ENCODE measurements at places on chromosomes 11 and 22. TPM values are rescaled to one million over a fixed set of nuclear protein-coding genes. Genes with fewer than 3 reads are reported as not detected.
A peak's percentile ranks its signal among the peaks of the same experiment; 100 is the strongest.

GRCh38 chr11:134670961-134671370, 258.9 kb upstream of the B3GAT1 start:
- H3K27me3 ChIP-seq = peaks cover 50% of the 10 kb centered on the region
- H3K4me3 ChIP-seq = no peak overlapping the region
- no peaks in the 10 kb centered on the region for H3K36me3 ChIP-seq
- H3K27ac ChIP-seq = no peak overlapping the region
- no peak for DNase-seq
- H3K4me1 ChIP-seq = no peaks in the 10 kb centered on the region

- no peak for DNase-seq
- H3K27me3 ChIP-seq = peaks cover 13% of the 10 kb centered on the region
- no peak overlapping the region for H3K4me3 ChIP-seq
These were observed 13.3 kb upstream of the CEP295 start for GRCh38 chr11:93648158-93648557.

DNA sequence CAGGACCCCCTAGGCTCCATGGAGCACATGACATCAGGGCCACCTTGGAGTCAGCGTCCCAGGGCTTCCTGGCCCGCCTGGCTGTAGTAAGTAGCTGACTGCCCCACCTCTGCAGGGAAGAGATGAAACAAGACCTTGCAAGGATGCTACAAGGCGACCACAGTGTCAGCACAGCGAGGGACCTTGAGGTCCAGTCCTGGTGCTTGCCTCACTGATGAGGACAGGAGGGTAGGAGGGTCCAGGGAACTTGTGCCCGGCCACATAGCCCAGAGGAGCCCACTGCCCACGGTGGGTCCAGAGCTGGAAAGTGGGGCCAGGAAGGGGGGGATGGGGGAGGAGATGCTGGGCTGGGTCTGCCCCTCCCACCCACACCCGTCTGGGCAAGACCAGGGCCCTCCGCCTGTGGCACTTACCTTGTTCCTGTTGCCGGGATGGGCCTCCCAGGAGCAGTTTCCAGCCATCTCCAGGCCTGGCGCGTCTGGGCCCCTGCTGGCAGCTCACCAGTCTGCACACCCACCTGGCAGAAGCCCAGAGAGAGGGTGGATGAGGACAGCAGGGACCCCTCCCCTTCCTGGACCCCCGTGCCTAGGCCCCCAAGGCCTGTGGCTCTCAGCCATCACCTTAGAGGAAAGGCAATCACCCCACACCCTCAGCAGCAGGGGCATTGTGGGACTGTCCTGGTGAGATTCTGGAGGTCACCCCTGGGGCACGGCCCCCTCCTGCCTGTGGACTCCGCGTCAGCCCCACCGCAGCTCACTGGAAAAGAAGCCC, 3.4 kb downstream of the MRGPRF start:
- no peaks in the 10 kb centered on the region for H3K36me3 ChIP-seq
- no peaks in the 10 kb centered on the region for H3K27me3 ChIP-seq
- peak overlapping the region; percentile 34 for H3K27ac ChIP-seq
- H3K4me1 ChIP-seq = peaks cover 43% of the 10 kb centered on the region

- no peaks in the 10 kb centered on the region for H3K36me3 ChIP-seq
- no peaks in the 10 kb centered on the region for H3K4me1 ChIP-seq
- no peak overlapping the region for H3K27ac ChIP-seq
- no peak overlapping the region for H3K4me3 ChIP-seq
These were observed 290.8 kb upstream of the B3GAT1 start for GRCh38 chr11:134702827-134703226.

DNA sequence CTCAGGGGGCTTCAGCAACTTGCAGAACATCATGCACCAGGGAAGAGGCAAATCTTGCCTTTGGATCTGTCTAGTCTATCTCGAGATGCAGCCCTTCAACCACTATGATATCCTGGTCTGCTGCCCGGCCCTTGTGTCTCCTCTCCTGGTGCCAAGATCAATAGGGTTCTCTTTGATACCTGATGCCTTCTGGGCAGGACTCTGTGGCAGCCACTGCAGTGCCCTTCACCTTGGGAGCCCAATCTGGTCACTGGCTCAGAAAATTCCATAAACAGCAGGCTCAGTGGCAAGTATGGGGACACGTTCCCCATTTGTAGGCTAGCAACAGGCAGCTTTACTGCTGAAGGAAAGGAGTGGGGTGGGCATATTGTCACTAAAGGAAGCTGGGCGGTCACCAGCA, 23.4 kb downstream of the SYN3 start:
- H3K36me3 ChIP-seq = no peaks in the 10 kb centered on the region
- no peak overlapping the region for H3K4me3 ChIP-seq
- no peaks in the 10 kb centered on the region for H3K27me3 ChIP-seq
- no peak overlapping the region for H3K27ac ChIP-seq
- DNase-seq = no peak
- no peaks in the 10 kb centered on the region for H3K4me1 ChIP-seq

- no peak for DNase-seq
- no peak overlapping the region for H3K27ac ChIP-seq
- H3K4me1 ChIP-seq = no peaks in the 10 kb centered on the region
- H3K36me3 ChIP-seq = no peaks in the 10 kb centered on the region
- H3K27me3 ChIP-seq = 0 out of 2 replicates have a peak, but pooled peaks cover 2% of the 10 kb centered on the region
- no peak overlapping the region for H3K4me3 ChIP-seq
These were observed 40.2 kb downstream of the HTR3A start for GRCh38 chr11:114015117-114015516.

DNA sequence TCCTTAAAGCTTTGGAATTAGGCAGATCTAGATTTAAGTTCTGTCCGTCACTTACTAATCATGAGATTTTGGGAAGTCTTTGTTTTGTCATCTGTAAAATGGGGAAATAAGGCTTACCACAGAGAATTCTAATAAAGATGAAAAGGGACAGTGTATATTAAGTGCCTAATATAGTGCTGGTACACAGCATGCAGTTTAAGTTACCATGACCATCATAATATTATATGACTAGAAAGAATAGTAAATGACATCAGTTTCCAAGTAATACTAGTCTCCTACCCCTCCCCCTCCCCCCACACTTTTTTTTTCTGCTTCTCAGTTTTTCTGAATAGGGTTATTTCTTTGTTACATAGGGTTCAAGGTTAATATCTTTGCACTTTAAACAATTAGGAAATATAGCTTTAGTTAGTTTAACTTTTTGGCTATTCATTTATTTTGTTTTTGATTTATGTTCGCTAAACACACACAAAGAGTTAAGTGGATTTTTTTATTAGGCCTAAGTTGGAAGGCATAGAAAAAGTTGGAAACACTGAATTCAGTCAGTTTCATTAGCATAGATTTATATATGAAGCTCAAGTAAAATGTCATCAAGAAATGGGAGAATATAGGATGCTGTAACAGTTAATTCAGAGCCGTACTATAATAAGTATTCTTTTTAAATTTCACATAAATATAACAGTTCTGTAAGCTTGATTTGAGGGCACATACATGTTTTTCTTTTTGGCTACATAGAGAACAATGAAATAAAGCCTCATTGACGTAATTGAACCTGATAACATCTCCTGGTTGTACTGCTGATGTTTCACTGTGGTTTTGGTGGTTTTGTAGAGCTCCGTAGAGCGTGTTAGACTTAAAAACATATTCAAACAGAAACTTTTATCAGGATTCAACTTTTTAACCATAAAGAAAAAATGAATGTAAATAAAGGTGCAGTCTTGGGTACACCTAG, 121.2 kb downstream of the PDE3B start:
- no peaks in the 10 kb centered on the region for H3K27me3 ChIP-seq
- no peak overlapping the region for H3K4me3 ChIP-seq
- DNase-seq = no peak
- H3K4me1 ChIP-seq = no peaks in the 10 kb centered on the region
- no peaks in the 10 kb centered on the region for H3K36me3 ChIP-seq

DNA sequence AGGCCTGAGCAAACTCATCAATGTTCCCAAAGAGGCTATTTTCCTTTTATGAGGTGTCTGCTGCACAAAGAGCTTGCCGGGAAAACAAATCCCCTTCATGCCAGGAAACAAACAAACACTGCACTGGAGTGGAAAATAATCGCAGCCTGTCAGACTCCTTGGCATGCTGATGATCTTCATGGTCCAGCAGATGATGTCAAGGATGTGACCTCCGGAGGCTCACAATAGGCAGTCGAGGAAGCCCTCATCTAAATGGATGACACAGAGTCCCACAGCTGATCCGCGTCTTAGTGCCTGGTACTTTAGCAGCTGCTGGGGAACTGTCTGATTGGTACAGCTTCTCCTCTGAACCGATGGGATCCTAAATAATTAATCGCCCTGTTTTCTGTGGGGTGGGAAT, 187.6 kb downstream of the TENM4 start:
- H3K4me3 ChIP-seq = no peak overlapping the region
- H3K4me1 ChIP-seq = no peaks in the 10 kb centered on the region
- H3K27ac ChIP-seq = no peak overlapping the region
- no peak for DNase-seq
- no peaks in the 10 kb centered on the region for H3K36me3 ChIP-seq

GRCh38 chr11:76205252-76206076, 838 bp downstream of the WNT11 start:
- no peak for DNase-seq
- H3K4me1 ChIP-seq = peaks cover 7% of the 10 kb centered on the region
- peak overlapping the region; percentile 93 for H3K4me3 ChIP-seq
- no peak overlapping the region for H3K27ac ChIP-seq

Gene SOX10
- total RNA-seq = not detected

Gene SCGB2A2
- not detected for total RNA-seq
